COLO829 (cell line): ENCODE measurements at places on chromosomes 13 and 19.
A peak's percentile ranks its signal among the peaks of the same experiment; 100 is the strongest.

DNA sequence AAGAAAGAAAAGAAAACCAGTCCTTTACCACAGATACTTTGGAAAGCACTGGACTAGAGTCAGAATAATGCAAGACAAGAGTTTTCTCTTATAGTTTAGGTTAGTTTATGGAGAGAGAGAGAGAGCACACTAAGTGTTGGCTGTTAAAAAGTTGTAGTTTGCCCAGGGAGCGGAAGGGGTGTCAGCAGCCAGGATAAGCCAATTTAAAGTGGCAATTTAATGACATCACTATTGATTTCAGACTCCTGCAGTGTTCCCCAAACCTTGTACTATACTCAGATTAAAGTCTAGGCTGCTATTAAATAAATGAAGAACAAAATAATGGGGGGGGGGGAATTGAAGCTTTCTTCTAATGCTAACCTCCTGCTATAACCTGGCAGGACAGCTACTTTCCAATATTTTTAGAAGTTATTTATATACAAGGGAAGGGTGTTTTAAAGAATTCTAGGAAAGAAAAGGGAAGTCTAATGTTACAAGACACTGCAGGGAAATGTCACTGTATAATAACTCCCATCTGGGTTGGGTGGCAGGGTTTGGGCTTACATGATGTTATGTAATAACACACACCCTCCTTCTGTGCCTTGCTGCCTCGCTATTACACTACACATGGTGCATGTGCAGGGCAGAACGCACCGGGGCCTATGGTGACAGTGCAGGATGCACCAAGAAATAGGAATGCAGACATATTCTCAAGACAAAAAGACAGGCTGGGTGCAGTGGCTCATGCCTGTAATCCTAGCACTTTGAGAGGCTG lies 19.9 kb downstream of the TPT1 start:
- DNase-seq = no peak

GRCh38 chr13:71394176-71394575 lies 472.8 kb downstream of the DACH1 start:
- no peak for DNase-seq

- no peak for DNase-seq
Observed at GRCh38 chr13:31919971-31920726, 111.4 kb upstream of the FRY start.

DNA sequence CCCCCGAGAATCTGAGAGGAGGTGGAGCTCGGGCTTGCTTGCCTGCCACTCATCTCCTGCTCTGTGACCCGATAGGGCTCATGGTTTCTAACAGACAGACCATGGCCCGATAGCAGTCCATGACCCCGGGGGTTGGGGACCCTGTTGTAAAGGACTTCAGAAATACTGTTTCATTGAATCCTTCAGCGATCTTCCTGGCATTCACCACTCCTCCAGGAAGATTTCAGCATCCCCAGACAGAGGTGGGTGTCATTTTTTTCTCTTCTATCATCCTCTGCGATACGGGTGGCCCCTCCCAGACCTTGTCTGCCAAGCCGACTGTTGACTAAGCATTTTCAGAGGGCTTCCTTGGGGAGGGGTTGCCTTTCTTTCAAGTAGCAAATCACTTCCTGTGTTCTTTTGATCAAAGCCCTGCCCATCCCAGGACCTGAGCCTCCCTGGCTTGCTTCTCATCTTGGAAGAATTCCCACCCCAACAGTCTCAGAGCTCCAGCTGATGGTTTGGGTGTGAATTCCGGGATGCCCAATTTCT lies 1.7 kb downstream of the MYO1F start:
- DNase-seq = no peak

GRCh38 chr13:70784207-70784989 lies 676.1 kb upstream of the KLHL1 start:
- DNase-seq = no peak

GRCh38 chr19:12314553-12314952 lies 18.9 kb downstream of the ZNF563 start:
- DNase-seq = no peak

- no peak for DNase-seq
Observed at GRCh38 chr19:16325161-16325527, 518 bp downstream of the KLF2 start.

DNA sequence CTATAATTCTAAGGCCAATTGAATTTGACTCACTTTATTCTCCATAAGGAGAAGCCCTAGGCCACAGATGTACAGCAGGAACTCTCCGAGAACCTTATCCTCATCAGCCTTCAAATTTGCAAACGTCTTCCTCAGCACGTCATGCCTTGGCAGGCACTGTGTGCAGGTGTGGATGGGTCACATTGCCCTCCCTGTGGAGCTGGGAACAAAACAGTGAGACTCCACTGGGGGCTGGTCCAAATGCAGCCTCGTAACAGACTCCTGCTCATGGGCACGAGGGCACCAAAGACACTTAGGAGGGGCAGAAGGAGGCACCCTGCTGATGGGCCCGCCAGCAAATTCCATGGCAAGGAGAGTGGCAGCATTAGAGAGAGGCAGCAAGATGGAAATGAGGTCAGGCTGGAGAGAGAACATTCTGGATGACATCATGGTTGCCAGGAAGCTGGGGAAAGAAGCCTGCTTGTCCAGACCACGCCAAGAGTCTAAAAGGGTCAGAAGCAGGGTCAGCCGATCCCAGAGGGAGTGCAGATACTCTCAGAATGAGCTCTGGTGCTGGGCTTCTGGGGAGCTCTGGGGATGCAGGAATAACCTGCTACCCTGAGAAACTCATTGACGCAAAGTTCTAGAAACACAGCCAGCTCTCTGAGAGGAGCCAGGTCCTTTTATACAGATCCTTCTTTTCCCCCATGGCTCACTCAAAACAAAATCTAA lies 242.2 kb downstream of the B3GLCT start:
- DNase-seq = no peak

DNA sequence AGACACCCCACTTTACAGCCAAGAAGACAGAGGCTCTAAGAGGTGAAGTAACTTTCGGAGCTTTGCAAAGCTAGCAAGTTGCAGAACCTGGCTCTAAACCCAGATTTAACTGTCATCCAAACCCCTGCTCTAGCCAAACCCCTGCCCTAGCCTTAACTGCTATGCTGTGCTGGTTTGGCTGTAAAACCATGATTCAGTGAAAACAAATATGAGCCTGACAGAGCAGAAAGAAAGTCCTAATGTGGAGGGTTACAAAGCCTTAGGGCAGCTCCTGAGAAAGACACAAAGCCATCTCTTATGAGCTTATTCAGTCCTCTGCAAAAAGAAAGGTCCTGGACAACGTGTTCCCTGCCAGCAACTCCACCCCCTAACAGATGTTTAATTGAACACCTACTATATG lies 172.8 kb downstream of the KATNAL1 start:
- peak; percentile 42 for DNase-seq

GRCh38 chr19:51116736-51117286 lies 7.9 kb upstream of the SIGLEC9 start:
- DNase-seq = no peak

DNA sequence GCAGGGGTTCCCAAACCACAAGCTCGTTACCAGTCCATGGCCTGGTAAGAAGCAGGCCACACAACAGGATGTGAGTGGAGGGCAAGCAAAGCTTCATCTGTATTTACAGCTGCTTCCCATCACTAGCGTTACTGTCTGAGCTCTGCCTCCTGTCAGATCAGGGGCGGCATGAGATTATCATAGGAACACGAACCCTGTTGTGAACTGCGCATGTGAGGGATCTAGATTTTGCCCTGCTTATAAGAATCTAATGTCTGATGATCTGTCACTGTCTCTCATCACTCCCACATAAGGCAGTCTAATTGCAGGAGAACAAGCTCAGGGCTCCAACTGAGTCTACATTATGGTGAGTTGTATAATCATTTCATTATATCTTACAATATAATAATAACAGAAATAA lies 677.4 kb upstream of the SLITRK6 start:
- no peak for DNase-seq

DNA sequence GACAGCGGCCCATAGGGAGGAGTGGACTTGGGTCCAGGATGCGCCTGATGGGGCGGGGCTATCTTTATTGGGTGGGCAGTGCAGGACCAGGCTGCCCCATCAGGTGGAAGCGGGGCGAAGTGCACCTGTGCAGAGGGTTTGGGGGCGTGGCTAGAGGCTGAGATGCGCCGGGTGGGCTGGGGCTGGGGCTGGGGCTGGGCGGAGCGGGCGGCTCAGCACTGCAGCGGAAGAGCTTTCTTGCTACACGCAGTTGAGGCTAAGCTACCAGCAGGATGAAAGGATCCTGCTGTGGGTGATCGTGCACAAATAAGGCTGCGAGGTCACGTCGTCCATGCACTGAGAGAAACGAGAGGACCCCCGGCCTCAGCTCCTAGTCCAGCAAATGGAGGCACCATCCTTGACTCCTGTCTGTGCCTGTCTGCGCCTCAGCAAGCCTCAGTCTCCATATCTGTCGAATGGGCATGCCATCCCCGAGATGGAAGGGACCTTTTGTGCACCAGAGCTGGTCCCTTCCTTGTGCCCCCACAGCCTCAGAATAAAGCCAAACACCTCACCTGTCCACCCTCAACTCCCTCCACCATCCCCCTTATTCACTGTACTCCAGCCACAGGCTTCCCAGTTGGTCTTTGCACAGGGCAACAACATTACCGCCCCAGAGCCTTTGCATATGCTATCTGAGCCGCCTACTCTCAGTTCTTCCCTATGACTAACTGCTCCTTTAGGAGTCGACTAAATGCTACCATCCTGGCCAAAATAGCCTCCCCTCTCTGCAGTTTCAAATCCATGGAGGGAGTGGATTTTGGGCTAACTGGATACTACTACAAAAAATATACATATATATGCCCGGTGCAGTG lies 21.0 kb upstream of the HOMER3 start:
- no peak for DNase-seq

- DNase-seq = no peak
Observed at GRCh38 chr13:27404680-27405079, 19.7 kb upstream of the GTF3A start.

DNA sequence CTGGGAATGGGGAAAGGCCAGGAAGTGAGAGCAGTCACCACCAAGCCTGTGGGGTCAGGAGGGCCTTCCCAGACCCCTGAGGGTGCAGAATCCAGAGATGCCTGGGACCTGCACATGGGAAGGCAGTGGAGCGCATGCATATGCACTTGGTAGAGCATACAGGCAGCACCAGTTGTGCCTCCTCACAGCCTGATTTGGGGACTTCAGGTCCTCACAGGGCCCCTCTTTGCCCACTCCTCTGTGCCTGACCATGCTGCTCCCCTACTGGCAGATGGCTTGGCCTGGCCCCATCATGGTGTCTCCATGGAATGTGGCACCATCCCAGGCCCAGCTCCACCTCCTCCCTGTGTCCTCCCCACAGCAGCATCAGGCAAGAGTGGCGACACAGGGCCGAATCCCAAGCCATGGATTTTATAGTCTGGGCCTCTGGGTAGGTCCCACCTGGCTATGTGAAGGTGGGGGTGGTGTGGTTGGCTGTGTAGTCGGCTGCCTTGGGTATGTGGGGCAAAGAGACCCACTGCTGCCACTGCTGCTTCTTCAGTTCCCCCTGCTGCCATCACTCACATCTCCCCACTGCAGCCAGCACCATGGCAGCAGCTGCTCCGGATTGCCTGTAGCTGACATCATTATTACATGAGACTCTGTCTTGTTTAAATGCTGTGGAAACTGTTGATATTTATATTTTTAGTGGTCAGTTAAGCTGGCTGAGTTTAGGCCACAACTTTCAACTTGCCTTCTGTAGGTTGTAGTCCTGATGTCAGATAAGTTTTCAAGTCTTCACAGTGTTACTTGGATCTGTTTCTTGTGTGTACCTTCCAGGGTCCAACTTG lies 247.0 kb downstream of the GPC6 start:
- DNase-seq = no peak

DNA sequence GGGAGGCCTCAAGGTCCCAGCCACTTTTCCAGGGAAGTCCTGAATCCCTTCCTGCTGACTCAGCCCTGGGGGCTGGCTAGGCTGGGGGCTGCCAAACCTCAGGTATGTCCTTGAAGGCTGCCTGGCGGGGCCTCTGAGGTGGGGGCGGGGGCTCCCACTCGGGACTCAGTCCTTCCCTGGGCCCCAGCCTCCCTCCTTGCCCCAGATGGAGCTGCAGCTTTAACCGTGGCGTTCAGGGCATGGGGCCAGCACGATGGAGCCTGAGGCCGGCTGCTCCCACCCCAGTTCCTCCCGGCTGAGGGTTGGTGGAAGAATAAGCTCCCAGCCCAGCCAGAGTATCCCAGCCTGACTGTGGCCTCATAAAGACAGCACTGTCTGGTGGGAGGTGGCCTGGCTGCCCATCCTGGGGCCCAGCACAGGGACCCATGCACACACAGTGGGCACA lies 12.4 kb downstream of the CILP2 start:
- DNase-seq = peak; percentile 35

- DNase-seq = no peak
Observed at GRCh38 chr13:40440990-40441820, 225.2 kb downstream of the FOXO1 start.

DNA sequence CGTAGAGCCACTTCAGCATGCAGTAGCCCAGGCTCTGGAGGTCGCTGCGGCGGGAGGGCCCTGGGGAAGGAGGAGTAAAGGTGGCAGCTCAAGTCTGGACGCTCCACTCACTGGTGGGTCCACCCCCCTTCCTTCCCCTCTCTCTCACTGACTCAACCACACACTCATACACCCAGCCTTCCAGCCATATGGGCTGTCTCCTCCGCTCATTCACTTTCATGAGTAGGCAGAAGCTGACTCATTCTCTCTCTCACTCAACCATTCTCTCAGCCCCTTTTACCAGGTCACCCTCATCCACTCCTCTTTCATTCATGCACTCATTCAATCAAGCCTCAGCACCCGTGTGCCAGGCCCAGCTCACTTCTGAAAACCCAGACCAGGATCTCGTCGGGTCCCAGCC lies 27.5 kb upstream of the SIGLEC11 start:
- DNase-seq = no peak

DNA sequence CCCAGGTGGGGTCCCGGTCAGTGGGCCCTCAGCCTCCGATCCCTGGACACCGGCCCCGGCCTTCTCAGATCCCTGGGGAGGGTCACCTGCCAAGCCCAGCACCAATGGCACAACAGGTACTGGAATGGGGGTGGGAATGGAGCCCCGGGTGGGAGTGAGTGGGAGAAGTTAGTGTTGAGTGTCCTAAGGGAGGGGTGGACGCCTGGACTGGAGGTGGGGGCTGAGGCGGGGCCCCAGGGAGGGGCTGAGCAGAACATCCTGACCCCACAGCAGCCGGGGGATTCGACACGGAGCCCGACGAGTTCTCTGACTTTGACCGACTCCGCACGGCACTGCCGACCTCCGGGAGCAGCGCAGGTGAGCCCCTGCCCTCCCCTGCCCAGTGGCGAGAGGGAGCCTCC lies 17.7 kb downstream of the EPN1 start:
- no peak for DNase-seq

DNA sequence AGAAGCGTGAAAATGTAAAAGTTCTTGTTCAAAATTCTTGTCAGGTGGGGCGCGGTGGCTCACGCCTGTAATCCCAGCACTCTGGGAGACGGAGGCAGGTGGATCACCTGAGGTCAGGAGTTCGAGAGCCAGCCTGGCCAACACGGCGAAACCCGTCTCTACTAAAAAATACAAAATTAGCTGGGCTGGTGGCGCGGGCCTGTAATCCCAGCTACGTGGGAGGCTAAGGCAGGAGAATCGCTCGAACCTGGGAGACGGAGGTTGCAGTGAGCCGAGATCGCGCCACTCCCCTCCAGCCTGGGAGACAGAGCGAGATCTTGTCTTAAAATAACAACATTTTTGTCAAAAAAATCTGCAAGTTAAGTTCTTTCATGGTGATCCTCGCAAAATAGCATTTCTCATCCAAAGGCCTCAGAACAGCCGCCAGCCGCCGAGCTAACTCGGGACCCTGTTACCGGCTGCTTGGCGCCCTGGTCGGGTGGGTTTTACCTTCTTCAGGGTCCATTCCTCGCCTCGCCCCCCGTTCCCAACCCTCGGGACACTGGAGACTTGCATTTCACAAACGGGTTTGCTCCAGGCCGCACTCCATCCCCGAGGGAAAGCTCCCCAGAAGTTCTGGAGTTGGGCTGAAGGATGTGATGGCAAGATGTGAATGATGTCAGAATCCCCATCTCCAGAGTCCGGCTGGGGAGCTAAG lies 1.6 kb downstream of the LATS2 start:
- no peak for DNase-seq
